ENCODE measurements at places on chromosomes 1 and 21.

- DNase-seq = no peak
These were observed 538.0 kb upstream of the PLXNA2 start for GRCh38 chr1:208782186-208782585.

DNA sequence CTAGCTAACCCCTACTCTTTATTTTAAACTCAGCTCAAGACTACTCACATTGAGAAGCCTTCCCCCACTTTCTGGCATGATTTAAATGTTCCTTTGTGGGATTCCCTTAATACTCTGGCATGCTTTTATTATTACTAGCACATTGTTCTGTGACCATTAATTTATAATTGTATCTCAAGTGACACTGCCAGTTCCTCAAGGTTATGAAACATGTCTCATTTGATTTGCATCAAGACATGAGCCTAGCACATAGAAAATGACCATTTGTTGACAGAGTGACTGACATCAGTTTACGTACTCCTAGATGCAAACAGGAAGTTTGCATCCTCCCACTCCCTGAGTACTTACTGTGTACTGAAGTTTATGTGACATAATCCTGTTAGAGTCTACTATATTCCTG lies 15.2 kb downstream of the RGS4 start:
- DNase-seq = peak; percentile 41

GRCh38 chr21:43933199-43933598 lies 68.2 kb downstream of the AGPAT3 start:
- no peak for DNase-seq

GRCh38 chr1:156128308-156128653 lies 13.8 kb downstream of the LMNA start:
- DNase-seq = no peak

DNA sequence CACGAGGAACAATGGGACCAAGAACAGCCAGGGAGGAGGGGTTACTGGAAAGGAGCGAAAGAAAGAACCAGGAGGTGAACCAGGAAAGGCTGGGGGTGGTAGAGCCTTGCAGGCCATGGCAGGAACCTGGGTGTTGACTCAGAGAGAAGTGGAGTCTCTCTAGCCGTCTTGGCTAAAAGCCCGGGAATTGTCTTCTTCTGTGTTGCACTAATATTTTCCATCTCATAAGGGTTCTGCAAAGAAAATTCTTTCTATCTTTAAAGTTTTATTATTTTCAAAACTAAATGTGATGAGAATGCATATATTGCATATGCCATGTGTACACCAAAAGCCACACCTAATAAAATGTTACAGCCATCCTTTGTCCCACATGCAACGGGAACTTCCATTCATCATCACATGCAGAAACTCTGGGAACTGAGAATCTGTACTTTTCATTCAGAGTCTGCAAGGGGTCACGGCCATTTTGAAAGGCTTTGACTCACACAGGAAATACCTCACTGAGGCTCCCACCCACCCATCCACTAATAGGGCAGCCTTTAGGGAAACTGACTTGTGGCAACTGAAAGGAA lies 38.0 kb downstream of the ERG start:
- peak; percentile 85 for DNase-seq
